Stimulated activated CD8-positive, alpha-beta memory T cell treated with anti-CD3 and anti-CD28 coated beads, Interleukin-2, amount 100 ng/mL, for 1 hour (primary cell): ENCODE measurements at places on chromosomes 12 and 14.

DNA sequence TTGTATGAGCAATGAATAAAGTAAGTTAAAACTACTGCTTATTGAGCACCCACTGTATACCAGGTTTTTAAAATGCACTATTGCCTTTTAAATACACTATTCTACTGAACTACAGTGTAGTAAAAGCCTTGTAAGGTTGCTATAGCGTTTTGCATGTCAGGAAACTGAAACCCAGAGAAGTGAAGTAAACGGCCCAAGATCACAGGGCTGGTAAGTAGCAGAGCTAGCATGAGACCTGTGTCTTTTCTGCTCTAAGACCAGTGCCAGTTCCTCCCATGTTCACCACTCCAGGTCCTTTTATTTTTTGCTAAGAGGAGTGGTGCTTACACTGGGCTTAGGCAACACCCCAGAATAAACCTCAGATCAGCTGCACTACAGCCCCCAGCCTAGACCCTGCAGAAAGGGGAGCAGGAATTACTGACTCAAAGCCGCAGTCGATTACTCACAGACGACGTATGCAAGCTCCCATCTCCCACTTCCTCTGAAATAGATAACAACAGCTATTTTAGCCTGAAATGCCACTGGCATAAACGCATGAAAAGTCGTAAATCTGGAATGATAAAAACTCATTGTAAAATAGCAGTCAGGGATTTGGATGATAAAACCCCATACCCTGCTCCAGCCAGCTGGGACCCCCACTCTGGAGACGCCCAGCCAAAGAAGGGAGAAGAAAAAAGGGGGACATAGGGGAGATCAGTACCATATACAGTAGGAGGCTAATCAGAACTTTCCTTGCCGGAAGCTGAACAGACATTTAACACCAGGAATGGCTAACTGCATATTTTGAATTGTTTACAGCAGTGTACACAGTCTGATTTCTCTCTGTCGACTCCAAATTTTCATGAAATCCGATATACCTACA is 108.3 kb downstream of the NUAK1 start:
- DNase-seq = no peak

- DNase-seq = no peak
These were observed at the start of gene DTX3 for GRCh38 chr12:57604454-57604991. Gene DTX3 (plus strand): TSS chr12:57604824. CDS start chr12:57606518, 1,694 bp downstream.

DNA sequence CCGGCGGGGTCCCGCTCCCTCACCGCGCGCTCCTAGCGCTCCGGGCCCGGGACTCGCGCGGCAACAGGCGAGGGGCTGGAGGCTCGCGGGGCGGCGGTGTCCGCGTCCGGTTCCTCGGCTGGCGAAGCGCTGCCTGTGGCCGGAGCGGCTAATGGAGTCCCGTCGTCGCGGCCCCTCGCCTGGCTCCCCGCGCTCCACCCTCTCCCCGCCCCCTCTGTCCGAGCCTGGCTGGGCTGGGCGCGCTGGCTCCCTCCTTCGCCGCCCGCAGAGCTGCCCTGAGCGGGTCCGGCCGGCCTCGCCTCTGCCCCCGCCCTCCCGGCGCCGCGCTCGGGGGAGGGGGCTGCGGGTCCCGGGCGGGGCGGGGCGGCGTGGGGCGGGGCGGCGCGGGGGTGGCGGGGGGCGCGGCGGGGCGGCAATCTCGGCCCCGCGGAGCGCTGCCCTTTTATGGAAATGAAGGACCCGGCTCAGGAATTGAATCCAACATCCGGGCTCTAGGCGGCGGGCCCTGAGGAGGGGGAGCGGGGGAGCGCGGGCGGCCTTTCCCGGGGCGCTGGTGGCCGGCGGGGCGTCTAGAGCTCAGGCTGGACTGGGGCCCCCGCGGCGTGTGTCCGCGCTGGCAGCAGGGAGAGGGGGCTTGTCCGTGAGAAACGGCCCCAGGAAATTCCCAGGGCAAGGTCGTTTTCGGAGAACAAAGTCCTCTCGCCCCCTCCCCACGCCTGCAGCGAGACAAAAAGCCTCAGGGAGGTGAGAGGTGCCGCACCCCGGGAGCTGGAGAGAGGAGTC is at the start of gene FERMT2:
Gene FERMT2 (minus strand): TSS at position 153 of the 783 bp plus-strand sequence. CDS start 482 bp downstream, outside the sequence.
- no peak for DNase-seq

- DNase-seq = no peak
These were observed 60.3 kb downstream of the TBC1D30 start for GRCh38 chr12:64884728-64885127.

DNA sequence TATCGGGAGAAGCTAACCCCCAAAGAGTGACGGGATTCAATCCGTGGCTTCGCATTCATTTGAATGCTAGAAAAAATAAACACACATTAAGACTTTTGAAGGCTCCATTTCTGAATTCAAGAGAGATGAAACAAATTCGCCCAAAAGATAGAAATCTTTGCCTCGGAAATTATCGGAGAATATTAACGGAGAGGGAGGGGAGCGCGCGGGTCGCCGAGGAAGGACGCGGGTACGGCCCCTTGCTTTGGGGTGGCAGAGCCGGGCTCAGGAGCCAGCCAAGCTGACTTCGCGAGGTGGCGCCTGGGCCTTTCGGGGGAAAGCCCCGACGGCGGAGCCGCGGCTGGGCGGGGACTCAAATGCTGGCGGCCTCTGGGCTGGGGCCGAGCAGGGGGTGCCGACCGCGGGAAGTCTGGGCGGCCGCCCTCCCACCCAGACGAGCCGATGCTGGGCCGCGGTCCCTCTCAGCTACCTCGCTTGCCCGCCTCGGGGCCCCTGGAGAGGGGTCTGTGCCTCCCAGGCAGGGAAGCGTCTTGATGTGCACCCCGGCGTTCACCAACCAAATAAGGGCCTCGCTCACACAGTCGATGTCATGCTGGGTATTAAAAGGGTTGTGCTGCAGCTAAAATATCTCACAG is 14.7 kb downstream of the NKX2-1 start:
- no peak for DNase-seq
